Suprapubic skin (tissue), 4 donors: ENCODE measurements at places on chromosomes 1 and 21.

DNA sequence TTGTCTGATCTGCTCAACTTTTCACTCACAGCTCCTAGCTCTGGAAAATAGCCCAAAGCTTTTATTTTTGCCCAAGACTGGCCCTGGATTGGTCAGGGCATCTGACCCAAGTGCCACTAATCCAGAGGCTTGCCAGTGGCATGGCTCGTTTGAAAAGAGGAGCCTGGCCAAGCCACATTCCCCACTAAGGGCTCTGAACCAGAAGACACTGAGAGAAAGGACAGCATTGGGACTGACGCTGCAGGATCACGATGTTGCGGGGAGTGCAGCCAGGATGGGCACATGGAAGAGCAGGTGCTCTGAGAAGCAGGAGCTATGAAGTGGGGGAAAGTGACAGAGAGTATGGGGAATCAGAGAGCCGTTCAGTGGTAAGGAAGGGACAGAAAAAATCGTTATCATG, 44.9 kb upstream of the TSPAN2 start:
- no peak for DNase-seq

- DNase-seq, result peak; percentile 87
These were observed 4.2 kb upstream of the ADORA3 start for GRCh38 chr1:111507411-111508201.

- DNase-seq, result peak; percentile 48
These were observed 275.6 kb downstream of the FOXD2 start for GRCh38 chr1:47713333-47713953.

GRCh38 chr1:187509091-187509490, 680.3 kb downstream of the PLA2G4A start:
- no peak for DNase-seq

DNA sequence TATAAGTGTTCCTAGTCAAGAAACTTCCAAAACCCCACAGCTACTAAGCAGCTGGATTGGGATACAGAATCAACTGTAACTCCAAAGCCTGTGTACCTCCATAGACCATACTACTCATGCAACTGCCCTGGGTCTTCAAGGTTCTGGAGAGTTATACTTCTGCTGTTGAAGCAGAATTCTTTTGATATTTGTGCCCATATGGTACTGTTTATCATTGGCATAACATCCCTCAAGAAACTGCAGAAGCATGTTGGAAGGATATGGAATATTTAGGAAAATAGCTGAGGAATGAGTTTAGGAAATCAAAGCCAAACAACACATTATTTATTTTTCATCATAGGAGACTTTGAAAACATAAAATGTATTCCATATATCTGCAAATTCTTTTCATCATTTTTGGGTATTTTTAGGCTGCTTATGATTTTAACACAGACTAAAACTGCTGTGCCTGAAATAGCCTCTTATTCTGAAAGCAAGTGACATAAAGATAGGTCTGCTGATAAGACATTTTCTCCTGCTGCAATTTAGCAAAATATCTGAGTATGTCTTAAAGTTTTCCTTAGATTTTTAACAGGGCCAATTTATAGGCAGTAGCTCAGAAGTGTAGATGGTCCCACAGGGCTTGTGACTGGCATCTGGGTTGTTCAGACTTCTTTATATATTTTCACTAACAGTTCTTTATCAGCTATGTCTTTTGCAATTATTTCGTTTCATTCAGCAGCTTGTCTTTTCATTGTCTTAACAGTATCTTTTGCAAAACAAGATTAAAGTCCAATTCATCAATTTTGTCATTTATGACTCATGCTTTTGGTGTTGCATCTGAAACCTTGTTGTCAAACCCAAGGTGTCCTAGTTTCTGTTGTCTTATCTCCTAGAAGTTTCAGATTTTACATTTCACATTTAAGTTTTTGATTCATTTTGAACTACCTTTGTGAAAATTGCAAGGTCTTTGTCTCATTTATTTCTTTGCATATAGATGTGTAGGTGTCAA, 41.1 kb upstream of the ZNF124 start:
- no peak for DNase-seq

DNA sequence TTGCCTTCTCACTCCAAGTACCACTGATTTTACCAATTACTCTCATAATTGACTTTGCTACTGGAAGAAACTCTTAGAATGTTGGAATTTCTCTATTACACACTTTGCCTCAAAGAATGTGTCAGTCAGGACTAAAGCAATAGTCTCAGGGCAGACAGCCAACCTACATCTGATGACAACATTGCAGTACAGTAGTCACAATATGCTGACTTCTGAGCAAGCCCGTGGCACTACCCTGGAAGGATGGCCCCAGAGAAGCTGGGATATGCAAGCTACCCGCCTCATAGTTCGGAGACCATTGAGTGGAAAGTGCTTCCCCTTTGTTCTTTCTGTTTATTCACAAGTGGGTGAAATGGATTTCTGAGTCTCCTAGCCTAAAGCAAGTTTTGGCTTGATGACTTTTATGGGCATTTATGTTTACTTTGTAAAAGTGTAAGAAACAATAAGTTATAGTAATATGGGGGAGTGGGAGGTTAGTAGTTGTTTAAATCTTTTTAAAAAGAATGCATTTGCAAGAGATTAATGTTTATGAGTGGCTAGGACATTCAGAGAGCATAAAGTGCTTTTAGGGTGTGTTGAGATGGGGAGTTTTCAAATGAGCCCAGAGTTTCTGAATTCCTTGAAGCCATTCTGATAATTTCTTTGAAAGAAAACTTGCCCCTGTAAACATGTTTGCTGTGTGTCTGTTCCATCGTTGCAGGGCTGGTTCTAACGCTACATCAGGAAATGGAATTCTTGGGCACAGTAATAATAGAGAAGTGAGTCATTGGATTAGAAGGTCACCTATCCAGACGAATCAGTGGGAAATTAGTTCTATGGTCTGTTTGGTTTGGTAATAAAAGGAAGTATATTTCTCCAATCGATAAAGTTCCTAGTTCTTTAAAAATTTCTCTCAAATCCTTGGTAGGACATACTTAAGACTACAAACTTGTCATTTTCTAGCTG, 63.8 kb downstream of the LMO4 start:
- DNase-seq, result no peak

DNA sequence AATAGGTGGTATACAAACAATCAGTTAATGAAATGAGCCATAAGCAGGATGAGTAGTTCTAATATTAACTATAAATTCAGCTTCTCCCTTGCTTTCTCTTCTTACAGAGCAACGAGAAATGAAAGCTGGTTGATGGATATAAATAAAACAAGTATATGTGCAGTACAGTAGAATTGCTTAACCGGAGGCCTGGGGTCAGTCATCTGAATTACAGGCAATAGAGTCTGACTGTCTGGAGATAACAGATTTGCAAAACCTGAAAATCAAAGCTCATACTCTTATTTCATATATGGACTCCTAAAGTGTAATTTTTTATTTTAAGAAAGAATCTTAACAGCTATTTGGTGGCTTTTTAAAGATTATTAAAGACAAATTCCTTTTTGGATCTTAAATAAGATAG, 43.1 kb upstream of the SGIP1 start:
- no peak for DNase-seq

DNA sequence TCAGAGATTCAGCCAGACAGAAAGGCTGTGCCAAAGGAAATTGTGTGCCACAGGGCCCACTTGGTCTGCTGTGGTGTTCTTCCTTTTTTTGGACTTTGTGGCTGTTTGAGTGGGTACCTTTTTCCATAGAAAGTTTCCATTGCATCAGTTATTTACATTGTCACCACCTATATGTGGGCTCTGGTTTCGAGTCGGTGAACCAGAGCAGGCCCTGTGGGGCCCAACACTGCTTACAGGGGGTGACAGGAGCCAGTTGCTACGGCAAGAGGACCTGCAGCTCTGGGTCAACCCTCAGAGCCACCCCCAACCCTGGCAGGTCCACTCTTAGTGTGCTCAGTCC, 157.0 kb upstream of the EDN2 start:
- DNase-seq, result no peak

GRCh38 chr1:67855961-67856360, 22.7 kb upstream of the GNG12 start:
- no peak for DNase-seq

- DNase-seq, result no peak
These were observed 27.4 kb downstream of the TIAM1 start for GRCh38 chr21:31316488-31317169.

GRCh38 chr1:172978595-172978994, 72.1 kb downstream of the TNFSF18 start:
- no peak for DNase-seq

DNA sequence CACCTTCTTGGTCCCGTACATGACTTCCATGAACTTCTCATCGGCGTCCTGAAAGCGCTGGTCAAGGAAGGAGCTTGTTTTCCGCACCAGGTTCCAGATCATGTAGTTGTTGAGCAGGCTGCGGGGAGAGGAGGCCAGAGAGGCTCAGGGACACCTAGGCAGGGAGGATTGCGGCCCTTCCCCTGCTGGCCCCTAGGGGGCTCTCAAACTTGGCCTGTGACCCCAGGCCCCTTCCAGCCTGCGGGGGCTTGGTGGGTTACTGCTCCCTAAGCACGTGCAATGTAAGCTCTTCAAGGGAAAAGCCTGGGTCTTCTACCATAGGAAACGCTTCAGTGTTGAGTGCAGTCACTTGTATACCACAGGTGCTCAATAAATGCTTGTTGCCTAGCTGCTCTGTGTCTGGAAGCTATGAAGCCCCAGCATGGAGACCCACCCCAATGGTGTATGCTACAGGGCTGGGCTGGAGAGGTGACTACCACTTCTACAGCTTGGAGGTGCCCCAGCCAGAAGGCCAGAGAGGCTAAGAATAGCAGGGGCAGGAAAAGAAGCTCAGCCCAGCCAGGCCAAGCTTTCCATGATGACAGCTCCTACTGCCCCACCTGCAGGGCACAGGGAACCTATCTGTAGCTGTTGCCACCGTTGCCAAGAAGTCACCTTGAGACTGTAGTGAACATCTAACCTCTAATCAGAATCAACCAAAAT, 45.1 kb downstream of the ECE1 start:
- DNase-seq, result no peak

DNA sequence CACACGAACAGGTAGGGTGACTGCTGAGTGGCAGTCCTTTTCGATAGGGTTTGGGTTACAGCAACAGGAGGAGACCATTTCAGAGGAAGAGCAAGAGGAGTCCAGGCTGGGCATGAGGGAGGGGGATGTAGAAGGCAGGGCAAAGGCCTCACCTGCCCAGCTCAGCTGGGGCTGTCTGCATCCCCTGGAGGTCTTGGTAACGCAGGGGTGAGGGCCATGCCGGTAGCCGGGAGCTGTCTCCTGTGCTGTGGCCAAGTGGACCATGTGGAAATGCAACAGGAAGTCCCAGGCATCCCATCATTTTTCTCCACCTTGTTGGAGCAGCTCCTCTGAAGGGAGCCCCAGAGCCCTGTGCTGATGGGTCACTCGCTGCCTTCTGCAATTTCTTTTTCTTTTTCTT, 105.4 kb upstream of the C1orf174 start:
- no peak for DNase-seq

- no peak for DNase-seq
These were observed 88.0 kb upstream of the TLR5 start for GRCh38 chr1:223231011-223231572.

DNA sequence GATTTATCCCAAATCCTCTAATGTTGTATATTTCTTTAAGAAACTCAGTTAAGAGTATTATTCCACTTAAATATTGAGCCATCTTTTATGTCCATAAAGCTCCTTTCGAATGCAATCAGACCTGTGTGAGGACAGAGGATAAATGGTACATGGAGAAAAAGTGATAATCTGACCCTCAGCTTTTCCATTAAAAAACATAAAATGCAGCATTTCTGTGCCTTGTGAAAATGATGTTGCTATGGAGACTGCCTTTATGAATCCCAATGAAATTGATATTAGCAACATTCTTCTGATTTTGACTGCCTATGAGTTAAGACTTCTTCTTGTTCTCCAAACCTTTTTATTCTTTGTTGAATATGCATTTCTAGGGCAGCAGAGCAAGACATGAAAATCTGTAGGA, 44.1 kb upstream of the CYYR1 start:
- no peak for DNase-seq

- no peak for DNase-seq
These were observed 3.4 kb downstream of the NLRP3 start for GRCh38 chr1:247419336-247419735.

DNA sequence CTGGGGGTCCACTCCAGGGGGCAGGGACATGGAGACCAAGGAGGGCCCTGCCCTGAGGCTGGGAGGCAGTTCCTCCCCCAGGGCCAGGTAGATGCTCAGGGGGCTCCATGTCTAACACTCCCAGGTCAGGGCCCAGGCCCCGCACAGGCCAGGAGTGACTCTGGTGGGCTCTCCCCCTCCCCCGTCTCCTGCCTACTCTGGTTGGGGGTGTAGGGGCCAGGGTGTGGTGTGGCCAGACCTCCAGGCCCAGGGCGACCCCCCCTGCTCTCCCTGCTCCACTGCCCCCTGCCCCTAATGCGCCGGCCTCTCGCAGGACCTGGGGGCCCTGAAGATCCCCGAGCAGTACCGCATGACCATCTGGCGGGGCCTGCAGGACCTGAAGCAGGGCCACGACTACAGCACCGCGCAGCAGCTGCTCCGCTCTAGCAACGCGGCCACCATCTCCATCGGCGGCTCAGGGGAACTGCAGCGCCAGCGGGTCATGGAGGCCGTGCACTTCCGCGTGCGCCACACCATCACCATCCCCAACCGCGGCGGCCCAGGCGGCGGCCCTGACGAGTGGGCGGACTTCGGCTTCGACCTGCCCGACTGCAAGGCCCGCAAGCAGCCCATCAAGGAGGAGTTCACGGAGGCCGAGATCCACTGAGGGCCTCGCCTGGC, 19.7 kb upstream of the CCDC27 start:
- no peak for DNase-seq

- no peak for DNase-seq
These were observed 81.4 kb downstream of the VAV3 start for GRCh38 chr1:107883562-107883961.

- DNase-seq, result no peak
These were observed 84.3 kb downstream of the CAPZB start for GRCh38 chr1:19400875-19401534.

- DNase-seq, result peak; percentile 87
These were observed 12.9 kb downstream of the PI4KB start for GRCh38 chr1:151314137-151314875.
